Central memory CD4-positive, alpha-beta T cell (primary cell): ENCODE measurements at places on chromosomes 7 and 10.

DNA sequence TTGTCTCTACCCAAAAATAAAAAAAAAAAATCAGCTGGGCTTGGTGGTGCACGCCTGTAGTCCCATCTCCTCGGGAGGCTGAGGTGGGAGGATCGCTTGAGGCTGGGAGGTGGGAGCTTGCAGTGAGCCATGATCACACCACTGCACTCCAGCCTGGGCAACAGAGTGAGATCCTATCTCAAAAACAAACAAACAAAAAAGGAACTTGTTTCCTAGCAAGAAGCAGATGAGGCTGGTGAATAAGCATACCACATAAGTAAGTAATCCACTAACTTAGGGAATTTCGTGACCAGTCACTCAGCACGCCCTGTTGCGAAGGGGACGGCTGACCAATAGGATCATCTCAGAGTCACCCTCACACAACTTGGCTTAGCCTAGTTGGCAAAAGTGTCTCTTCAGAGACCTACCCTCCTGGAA, 64.6 kb downstream of the CUX1 start:
- DNase-seq, result no peak

DNA sequence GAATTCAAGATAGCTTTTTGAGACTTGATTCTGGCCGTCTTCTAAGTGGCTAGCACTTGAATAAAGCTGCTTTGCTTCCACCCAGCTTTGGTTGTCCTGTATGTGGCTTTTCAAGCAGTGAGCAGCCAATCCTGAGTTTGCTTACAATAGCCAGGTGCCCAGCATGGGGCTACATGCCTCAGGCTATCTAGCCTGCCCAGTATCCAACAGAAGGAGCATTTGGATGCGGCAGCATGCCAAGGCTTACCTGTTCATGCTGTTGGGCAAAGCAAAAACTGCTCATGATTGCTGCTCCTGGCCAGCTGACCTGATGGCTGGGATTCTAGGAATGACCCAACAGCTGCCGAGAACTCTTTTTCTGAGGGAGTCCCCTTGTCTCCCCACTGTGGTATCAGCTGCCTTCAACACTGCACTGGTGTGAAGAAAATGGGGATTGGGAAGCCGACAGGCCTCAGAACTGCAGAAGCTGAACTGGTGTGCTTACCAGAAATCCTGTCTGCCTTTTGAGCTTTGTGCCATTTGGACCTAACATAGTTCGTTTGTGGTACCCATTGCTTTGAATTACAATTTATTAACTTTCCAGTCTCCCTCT, 618.9 kb upstream of the IGFBP3 start:
- DNase-seq, result no peak

DNA sequence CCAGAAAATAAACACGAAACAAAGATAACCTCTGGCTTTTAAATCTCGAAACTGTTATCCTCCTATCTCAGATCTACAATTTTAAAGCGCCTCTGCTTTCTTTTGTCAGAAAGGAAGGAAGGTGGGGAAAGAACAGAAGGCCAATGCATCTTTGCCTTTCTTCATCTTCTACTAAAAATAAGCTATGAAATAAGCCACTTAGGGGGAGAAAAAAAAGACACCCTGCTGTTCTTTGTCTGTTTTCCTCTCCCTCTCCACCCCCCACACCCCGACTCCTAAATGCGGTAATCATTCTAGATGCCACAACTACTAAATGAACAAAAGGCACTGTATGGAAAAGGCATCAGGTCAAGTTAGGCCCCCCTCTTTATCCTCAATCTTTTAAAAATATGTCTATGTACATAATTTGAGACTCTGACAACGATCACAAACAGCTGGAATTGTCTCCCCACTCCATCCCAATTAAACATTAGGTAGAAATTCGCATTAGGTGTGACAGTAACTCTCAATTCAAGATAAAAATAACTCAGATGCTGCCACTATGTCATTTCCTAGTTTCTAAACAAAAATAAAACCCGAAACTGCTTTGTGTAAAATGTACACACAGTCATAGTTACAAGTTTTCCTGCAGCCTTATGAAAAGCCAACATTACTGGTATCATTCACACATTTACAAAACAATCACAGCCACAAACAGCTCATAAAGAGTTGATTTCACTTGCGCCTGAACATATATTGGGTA, 2.4 kb downstream of the UBE2H start:
- no peak for DNase-seq

GRCh38 chr10:109931163-109931562, 7.9 kb upstream of the XPNPEP1 start:
- no peak for DNase-seq

DNA sequence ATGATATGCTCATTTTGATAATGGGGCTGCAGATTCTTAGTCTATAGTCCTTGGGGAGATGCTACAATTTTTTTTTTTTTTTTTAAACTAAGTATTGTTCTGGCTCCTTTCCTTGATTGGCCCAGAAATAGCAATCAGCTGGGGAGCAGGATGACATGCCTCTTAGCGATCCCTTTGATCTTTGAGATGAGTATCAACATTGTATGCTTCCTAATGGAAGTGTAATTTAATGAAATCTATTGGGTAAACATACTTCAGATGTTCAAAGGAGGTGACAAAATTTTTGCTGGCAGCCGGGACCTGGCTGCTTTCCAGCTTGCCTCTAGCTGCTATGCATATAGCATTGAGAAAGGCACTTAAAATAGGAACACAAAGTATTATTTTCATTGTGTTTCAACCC, 43.5 kb downstream of the VTI1A start:
- DNase-seq, result no peak

- no peak for DNase-seq
Measured at GRCh38 chr7:38052786-38053185, 125.3 kb upstream of the STARD3NL start.

DNA sequence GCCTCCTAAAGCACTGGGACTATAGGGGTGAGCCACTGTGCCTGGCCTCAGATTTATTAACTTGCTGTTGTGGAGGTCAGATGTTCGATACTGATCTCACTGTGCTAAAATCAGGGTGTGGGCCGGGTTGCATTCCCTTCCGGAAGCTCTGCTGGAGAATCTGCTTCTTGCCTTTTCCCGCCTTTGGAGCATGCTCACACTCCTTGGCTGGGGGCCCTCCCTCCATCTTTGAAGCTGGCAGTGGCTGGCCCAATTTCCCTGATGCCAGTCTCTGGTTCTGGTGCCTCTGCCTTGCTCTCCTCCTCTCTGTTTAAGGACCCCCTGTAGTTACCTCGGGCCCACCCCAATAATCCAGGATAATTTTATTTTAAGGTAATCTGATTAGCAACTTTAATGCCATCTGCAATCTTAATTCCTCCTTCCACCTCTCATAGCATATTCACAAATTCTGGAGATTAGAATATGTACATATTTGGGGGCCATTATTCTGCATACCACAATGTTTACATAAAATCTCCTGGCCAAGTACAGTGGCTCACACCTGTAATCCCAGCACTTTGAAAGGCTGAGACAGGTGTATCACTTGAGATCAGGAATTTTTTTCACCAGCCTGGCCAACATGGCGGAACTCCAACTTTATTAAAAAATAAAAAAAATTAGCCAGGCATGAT, 7.9 kb upstream of the PITRM1 start:
- no peak for DNase-seq

- DNase-seq, result no peak
Measured at GRCh38 chr10:123156078-123156477, 1.9 kb downstream of the BUB3 start.

GRCh38 chr10:115964827-115965226, 308.2 kb downstream of the GFRA1 start:
- DNase-seq, result no peak

DNA sequence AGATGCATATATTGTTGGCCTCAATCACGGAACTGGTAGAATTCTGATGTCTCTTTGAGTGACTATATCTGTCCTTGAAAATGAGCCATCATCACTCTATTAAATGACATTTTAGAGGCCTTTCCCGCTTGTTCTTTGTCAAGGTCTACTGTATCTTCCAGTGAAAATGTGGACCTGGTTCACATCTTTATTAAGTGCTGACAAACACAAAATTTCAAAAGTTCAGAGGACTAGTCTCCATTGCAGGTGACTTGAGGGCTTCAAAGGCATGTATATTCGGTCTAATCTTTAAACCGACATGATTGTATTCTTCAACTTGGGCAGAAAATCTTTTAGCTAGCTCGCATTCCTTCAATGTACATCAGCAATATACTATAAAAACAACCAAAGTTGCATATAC, 36.6 kb upstream of the VWDE start:
- no peak for DNase-seq
